ENCODE measurements at places on chromosomes 7 and 10. TPM values are rescaled to one million over a fixed set of nuclear protein-coding genes. Genes with fewer than 3 reads are reported as not detected.

The WDR86 gene
- total RNA-seq, result not detected

DNA sequence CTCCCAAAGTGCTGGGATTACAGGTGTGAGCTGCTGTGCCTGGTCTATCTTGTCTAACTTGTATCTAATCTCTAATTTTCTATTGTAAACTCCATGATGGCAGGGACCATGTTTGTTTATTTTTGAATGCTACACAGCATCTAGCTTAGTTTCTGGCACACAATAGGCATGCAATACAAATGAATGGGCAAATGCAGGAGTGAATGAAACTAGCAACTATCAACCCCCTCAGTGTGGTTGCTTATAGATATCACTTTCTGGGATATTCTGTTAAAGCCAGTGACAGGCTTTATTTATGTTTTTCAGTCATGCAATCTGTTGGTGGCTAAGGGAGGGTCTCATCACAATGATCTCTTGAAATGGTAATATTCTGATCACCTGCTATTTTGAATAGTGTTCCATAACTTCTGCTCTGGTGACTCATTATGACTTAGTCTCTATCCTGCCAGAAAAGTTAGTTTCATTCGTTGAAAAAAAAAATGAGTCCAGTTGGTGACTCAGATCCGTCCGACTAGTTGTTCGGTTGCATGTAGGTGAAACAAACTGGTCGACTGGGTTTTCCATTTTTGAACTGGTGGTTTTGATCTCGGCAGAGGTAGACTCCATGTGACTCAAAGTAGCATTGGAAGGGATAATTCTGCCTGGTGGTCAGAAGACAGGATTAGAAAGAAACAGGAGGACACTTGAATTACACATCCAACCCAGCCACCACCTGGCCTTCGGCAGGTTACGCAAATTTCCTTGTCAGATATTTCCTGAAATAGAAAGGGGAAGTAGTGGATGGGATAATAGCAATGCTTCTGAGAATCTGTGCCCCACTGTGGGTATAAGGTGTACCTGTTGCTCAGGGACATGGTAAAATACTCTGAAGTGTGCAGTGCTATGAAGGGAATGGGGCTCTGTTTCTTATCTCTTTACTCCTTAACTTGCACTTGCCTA lies 76.8 kb downstream of the GATA3 start:
- DNase-seq, result no peak

DNA sequence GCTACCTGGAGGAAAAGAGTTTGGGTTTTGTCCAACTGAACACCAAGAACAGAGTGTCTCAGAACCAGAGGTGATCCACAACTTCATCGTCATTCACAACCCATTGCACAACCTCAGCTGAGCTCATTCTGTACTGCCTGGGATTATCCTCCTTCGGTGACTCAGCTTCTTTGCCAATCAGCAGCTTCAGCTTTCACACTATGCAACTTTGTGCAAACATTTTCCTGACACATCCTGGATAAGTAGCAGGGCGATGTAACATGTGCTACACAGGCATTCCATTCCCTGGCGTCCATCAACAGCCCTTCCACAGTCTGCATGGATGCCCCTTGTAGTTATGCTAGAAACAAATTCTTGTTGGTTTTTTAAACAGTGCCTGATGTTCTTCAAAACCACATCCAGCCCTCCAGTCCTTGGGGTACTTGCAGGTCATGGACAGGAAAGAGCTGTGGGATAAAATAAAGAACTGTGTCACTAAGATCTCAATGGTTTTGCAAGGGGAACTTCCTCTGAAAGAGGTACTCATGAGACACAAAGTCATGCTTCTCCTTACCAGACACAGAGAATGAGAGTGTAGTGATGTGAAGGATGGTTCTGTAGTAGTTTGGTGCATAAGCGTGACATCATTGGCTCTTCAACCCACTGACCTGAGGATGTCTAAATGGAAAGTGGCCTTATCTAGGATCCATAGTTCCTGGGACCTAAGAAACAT lies 478.5 kb downstream of the KIF20B start:
- DNase-seq, result no peak

DNA sequence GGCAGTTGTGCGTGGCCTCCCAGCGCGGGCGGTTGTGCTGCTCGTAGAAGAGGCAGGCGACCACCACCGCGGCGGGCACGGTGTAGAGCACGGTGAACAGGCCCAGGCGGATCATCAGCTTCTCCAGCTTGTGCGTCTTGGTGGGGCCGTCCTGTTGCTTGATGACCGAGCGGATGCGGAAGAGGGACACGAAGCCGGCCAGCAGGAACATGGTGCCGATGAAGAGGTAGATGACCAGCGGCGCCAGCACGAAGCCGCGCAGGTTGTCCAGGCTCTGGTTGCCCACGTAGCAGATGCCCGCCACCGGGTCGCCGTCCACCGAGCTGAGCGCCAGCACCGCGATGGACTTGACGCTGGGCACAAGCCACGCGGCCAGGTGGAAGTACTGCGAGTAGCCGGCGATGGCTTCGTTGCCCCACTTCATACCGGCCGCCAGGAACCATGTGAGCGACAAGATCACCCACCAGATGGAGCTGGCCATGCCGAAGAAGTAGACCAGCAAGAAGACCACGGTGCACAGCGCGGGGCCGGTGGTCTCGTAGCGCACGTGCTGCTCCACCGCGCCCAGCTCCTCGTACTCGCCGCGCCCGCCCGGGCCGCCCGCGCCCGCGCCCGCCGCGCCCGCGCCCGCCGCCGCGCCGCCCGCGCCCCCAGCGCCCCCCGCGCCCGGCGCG lies 2.2 kb downstream of the FZD8 start:
- no peak for DNase-seq

The TEX47 gene
- total RNA-seq, result not detected

- no peak for DNase-seq
These were observed 426.4 kb downstream of the PTPRN2 start for GRCh38 chr7:158161194-158161593.

- DNase-seq, result no peak
These were observed 3.0 kb downstream of the PI4K2A start for GRCh38 chr10:97643441-97643985.

- no peak for DNase-seq
These were observed 18.7 kb downstream of the DKK1 start for GRCh38 chr10:52332815-52333214.

The GSAP gene
- 0.83 TPM for total RNA-seq
